ENCODE measurements at places on chromosomes 13 and 19.

- DNase-seq, result no peak
These were observed 117.8 kb downstream of the RAB20 start for GRCh38 chr13:110443622-110444225.

GRCh38 chr19:17504030-17504429, 7.4 kb upstream of the PGLS start:
- DNase-seq, result no peak

DNA sequence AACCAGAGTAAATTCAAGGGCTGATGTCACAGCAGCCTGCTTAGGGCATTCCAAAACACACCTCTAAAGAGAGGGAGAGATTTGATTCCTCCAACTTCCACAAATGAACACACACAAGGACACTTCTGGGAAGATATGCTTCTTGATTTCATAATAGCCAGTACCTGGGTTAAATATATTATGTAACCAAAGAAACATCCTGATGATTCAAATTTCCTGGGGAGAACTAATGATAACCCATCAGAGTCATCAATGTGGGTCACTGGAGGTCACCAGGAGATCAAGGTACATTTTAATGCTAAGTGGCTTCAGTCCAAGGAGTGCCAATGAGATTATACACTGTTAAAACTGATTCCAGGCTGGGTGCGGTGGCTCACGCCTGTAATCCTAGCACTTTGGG, 54.0 kb upstream of the DOCK9 start:
- DNase-seq, result no peak

DNA sequence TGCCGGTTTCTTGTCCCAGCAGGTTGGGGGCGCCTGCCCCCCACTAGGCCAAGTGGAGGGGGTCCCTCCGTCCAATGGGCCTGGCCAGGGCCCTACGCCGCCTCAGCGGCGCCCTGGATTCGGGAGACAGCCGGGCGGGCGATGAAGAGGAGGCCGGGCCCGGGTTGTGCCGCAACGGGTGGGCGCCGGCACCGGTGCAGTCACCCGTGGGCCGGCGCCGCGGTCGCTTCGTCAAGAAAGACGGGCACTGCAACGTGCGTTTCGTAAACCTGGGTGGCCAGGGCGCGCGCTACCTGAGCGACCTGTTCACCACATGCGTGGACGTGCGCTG, 6.2 kb downstream of the KCNJ14 start:
- DNase-seq, result no peak

- peak; percentile 13 for DNase-seq
These were observed 546 bp downstream of the UBXN6 start for GRCh38 chr19:4456843-4457653.

GRCh38 chr19:30167206-30167868, 204.8 kb upstream of the ZNF536 start:
- DNase-seq, result no peak

- no peak for DNase-seq
These were observed 192.3 kb downstream of the RGCC start for GRCh38 chr13:41649659-41650058.

DNA sequence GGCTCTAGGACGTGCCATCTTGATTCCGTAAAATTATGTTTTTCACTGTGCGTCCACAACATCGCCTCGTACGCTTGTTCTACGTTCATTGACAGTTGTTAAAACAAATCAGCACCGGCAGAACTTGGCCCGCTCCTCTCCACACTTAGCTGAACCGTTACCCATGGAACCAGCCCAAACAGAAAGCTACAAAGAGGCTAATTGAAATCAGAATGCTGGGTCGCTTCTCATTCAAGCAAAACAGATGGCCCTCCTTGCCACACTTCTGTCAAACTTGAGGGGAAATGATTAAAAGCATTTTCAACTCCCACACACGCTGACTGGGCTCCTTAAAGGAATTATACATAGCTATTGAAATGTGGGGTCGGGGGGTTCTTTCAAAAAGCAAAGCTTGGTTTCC, 71.6 kb downstream of the TM9SF2 start:
- DNase-seq, result no peak

Data from stimulated activated CD8-positive, alpha-beta memory T cell treated with anti-CD3 and anti-CD28 coated beads, Interleukin-4, amount 100 ng/mL, for 24 hours (primary cell).